Endothelial cell of umbilical vein (primary cell): ENCODE measurements at places on chromosomes 6 and 20. TPM values are rescaled to one million over a fixed set of nuclear protein-coding genes. Genes with fewer than 3 reads are reported as not detected.

- no peak for DNase-seq
These were observed 9.9 kb downstream of the VNN1 start for GRCh38 chr6:132703936-132704335.

DNA sequence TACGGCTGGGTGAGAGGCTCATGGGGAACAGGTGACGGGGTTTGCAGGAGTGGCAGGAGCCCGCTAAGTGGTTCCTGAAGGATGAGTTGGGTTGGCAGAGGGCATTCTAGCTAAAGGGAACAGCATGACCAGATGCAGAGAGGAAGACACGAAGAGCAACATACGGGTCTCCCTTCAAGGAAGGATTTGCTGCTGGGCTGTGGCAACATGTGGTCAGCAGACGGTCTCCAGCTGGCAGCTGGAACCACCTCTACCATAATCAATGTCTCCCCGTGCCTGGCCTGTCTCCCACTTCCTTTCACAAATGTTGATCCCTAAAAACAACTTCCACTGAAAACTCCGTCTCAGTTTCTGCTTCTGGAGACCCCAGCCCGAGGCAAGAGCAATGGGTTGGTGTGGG is 80.6 kb upstream of the SULF2 start:
- no peak for DNase-seq

TLDC2 gene
- total RNA-seq, result not detected in 2 replicates

RIPPLY2 gene
- 0.53 TPM in 1 of 2 replicates, not detected in the other for total RNA-seq

GRCh38 chr20:38982291-38982690 is 20.1 kb downstream of the DHX35 start:
- DNase-seq, result no peak

DNA sequence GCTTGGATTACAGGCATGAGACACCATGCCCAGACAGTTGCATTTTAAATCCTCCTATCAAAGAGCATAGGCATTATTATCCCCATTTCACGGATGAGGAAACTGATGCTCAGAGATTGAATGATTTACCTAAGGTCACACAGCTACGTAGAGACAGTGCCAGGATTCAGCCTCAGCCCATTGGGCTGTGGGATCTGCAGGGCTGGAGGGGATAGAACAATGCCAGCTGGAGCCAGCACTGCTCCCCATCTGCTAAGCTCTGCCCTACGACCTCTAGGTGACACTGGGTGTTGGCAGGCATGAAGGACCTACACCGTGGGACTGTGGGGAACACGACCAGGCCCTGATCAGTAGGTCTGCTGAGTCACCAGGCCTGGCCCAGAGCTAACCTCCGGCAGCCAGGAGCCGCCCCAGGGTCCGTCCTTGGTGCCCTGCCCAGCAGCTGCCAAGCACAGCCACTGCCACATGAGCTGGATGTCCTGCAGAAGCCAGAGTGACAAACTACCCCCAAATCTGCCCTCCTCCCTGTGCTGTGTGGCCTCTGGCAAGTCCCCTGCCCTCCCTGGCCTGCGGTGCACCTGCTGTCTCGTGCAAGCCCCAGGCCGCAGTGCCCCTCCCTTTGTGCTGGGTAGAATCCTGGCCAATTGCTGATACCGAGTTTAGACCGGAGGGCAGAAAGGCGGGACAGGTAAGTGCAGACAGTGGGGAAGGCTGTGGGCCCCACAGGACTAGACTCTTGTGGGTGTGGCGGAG is 47.6 kb upstream of the PTGIS start:
- DNase-seq, result no peak

GRCh38 chr6:3630258-3630835 is 121.2 kb downstream of the PXDC1 start:
- no peak for DNase-seq

- DNase-seq, result peak; percentile 95
These were observed 315.1 kb downstream of the HDGFL1 start for GRCh38 chr6:22884456-22884855.

ASF1A gene
- 38.4 TPM in 2 replicates for total RNA-seq

- DNase-seq, result peak; percentile 30
These were observed 10.9 kb upstream of the BMP5 start for GRCh38 chr6:55886185-55886836.

DNA sequence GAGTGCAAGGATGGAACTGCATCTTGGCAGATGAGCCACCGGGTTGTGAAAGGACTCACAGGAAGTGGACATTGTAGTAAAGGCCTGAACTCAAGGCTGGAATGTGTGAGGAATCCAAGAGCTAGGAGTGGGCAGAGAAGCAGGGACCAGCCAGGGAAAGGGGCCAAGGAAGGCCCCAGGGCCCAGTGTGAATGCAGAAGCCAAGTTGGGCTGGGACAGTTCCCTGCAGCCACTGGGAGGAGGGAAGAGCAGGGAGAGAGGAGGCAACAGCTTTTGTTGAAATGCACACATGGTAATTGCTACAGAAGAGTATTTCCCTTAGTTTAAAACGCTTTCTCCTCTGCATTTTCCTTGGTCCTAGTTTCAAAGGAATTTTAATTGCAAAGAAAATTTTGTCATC is 34.6 kb downstream of the CDH22 start:
- no peak for DNase-seq

- peak; percentile 97 for DNase-seq
These were observed 44.9 kb downstream of the TNFRSF21 start for GRCh38 chr6:47264775-47265184.

LHFPL5 gene
- not detected in 2 replicates for total RNA-seq
